Thyroid gland (tissue), 4 donors: ENCODE measurements at places on chromosomes 6 and 20. TPM values are rescaled to one million over a fixed set of nuclear protein-coding genes. Genes with fewer than 3 reads are reported as not detected.

VWA7 gene
- total RNA-seq, result 1.2 TPM

ZKSCAN4 gene
- 4.4 TPM for total RNA-seq

DDO gene
- total RNA-seq, result 2.5 TPM

MCCD1 gene
- total RNA-seq, result not detected

CUL7 gene
- 39.6 TPM for total RNA-seq

GRCh38 chr6:66900133-66901083 is 1193.4 kb upstream of the EYS start:
- no peak overlapping the region for H3K27ac ChIP-seq
- H3K27me3 ChIP-seq, result no peaks in the 10 kb centered on the region
- no peaks in the 10 kb centered on the region for H3K4me1 ChIP-seq
- no peak overlapping the region for H3K4me3 ChIP-seq
- no peaks in the 10 kb centered on the region for H3K36me3 ChIP-seq
- DNase-seq, result no peak

GRCh38 chr6:64591676-64592036 is 956.1 kb downstream of the PHF3 start:
- H3K27me3 ChIP-seq, result no peaks in the 10 kb centered on the region
- no peak overlapping the region for H3K4me3 ChIP-seq
- no peak for DNase-seq
- H3K36me3 ChIP-seq, result no peaks in the 10 kb centered on the region

GRCh38 chr6:2971420-2972218 is at the start of gene SERPINB6:
SERPINB6 (minus strand) TSS chr6:2971567; CDS start chr6:2959332, 12,235 bp downstream.
- peak within 1 kb of the TSS; percentile 98 for H3K27ac ChIP-seq
- peaks cover 9% of the 10 kb centered on the region for H3K4me1 ChIP-seq
- no peaks in the 10 kb centered on the region for H3K36me3 ChIP-seq
- H3K27me3 ChIP-seq, result no peaks in the 10 kb centered on the region
- peak within 1 kb of the TSS; percentile 75 for H3K4me3 ChIP-seq

DNA sequence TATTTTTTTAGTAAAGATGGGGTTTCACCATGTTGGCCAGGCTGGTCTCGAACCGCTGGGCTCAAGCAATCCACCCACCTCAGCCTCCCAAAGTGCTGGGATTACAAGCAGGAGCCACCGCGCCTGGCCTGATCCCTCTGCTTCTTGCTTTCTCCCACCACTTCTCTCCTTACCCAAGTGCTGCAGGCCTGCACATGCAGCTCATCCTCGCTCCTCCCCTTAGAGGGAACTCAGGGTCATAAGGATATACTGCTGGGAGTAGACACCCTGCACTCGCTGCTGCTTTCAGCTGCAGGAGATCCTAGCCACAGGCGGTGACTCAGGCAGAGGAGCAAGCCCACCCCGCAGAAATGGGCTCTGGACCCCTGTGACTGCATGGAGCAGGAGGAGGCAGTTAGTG is 40.0 kb upstream of the FANCE start:
- no peaks in the 10 kb centered on the region for H3K27me3 ChIP-seq
- DNase-seq, result no peak
- no peak overlapping the region for H3K27ac ChIP-seq

- no peaks in the 10 kb centered on the region for H3K27me3 ChIP-seq
- DNase-seq, result no peak
- H3K27ac ChIP-seq, result no peak overlapping the region
- H3K36me3 ChIP-seq, result no peaks in the 10 kb centered on the region
- no peaks in the 10 kb centered on the region for H3K4me1 ChIP-seq
- H3K4me3 ChIP-seq, result no peak overlapping the region
Measured at GRCh38 chr6:21845018-21845417, 251.5 kb downstream of the SOX4 start.

DNA sequence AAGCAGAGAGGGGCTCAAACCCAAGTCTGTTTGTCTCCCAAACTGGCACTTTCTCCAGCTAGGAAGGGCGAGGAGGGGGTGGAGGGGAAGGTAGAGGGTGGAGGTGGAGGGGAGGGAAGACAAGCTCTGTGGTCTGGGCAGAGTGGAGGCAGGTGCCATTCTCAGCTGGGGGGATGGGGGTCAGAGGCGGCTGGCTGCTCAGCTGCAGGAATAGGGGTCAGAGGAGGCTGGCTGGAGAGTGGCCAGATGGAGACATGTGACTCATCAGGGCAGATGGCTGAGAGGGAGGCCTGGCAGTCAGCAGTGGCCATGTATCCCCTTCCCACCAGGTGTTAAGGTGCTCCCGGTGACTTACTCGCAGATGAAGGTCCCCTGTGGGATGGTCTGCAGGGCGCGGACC is 3.5 kb upstream of the SLC44A4 start:
- peaks cover 59% of the 10 kb centered on the region for H3K36me3 ChIP-seq
- no peak for DNase-seq
- no peak overlapping the region for H3K27ac ChIP-seq

DNA sequence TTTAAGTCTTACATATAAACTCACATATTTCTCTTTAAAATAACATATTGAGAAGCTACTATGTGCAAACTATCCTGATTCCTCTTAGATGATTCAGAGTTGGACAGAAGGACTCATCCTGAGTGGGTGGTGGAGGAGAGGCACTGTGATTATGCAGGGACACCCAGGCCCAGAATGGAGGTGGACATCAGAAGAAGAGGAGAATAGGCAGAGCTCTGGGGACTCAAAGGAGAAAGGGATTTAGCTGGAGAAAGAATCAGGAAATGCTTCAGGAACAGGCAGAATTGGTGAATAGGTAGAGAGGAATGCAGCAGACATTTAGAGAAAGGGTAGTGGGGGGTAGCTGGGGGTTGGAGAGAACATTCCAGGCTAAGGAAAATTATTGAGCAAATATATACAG is 17.4 kb downstream of the RCAN2 start:
- H3K36me3 ChIP-seq, result no peaks in the 10 kb centered on the region
- no peaks in the 10 kb centered on the region for H3K4me1 ChIP-seq
- H3K27ac ChIP-seq, result no peak overlapping the region

DNA sequence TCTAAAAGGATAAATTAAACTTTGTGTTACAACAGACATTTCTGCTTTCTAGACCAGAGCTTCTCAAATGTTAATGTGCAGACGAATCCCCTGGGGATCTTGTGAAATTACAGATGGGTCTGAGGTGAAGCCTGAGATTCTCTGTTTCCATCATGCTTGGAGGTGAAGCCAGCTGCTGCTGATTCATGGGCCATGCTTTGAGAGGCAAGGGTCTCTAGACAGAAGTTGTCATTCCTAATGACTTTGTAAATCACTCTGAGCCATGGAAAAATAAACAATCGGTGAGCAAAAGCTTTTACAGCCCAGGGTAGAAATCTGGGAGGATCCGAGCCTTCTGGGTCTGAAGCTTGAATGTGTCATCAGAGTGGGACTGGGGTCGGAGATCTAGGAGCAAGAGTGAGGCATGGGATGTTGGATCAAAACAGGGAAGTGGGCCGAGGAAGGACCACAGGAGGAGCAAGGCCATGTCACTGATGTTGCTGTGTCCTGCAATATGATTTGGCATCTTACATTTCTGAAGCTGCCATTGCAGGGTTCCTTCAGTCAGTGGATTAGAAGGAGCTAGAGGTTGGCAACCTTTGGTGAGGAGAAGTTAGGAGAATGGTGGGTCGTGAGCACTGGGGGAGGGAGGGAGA is 77.3 kb downstream of the TRMT11 start:
- no peak overlapping the region for H3K4me3 ChIP-seq
- no peaks in the 10 kb centered on the region for H3K36me3 ChIP-seq
- no peaks in the 10 kb centered on the region for H3K4me1 ChIP-seq

DNA sequence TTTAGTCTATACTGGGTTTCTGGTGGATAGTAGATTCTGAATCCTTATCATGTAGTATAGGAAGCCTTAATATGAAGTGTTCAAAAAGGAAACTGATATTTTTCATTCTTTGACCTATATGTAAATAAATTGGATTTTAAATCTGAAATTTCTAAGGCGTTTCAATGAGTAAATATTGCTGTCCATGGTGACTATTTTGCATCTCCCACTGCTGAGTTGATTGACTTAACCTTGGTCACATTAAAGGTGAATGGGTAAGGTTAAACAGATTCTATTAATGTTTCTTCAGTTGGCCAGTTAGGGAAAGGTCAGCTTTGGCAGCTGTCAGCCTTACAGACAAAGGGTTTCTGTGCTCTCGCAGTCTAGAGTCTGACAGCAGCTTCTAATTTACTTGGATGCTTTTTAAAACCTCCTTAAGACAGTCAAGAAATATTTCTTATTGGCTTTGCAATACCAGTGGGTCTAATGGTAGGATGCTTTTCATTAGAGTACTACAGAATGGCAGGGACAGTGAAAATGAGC is 24.8 kb downstream of the PRIM2 start:
- no peaks in the 10 kb centered on the region for H3K36me3 ChIP-seq
- no peaks in the 10 kb centered on the region for H3K27me3 ChIP-seq
- H3K27ac ChIP-seq, result no peak overlapping the region
- no peaks in the 10 kb centered on the region for H3K4me1 ChIP-seq
- H3K4me3 ChIP-seq, result no peak overlapping the region
- DNase-seq, result no peak

- H3K36me3 ChIP-seq, result no peaks in the 10 kb centered on the region
- H3K4me1 ChIP-seq, result no peaks in the 10 kb centered on the region
- H3K27me3 ChIP-seq, result no peaks in the 10 kb centered on the region
Measured at GRCh38 chr6:21987501-21987957, 309.3 kb downstream of the PRL start.

GRCh38 chr20:1122388-1123315 is 4.2 kb downstream of the PSMF1 start:
- DNase-seq, result peak; percentile 26
- H3K27me3 ChIP-seq, result no peaks in the 10 kb centered on the region
- no peak overlapping the region for H3K4me3 ChIP-seq
- peak overlapping the region; percentile 55 for H3K27ac ChIP-seq
- peaks cover 27% of the 10 kb centered on the region for H3K36me3 ChIP-seq

DNA sequence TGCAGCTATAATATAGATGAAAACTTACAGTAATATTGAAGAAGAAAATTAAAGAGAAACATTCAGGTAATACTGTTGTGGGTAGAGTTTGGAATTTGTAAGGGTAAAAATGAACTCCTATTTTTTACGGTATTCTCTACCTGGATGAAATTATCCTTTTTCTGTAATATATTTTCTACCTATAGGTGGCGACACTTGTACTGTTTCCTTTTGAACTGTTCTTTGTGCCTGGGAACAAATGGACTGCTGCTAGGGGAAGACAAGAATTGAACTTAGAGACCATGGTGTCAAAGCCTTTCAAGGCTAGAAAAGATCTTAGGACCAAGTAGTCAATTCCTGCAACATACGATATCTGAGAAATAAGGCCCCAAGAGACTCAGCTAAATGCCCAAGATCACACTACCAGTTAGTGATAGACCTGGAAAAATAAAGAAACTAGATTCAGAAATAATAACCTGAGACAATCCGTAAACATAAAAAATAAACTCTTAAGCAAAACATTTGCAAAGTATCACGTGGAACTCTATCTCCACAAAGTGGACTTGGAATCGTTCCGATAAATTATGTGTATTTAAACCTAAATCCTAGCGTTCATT is 383.8 kb downstream of the TFAP2A start:
- H3K4me3 ChIP-seq, result no peak overlapping the region
- H3K27me3 ChIP-seq, result no peaks in the 10 kb centered on the region
- H3K36me3 ChIP-seq, result no peaks in the 10 kb centered on the region
- H3K4me1 ChIP-seq, result peaks cover 10% of the 10 kb centered on the region
- DNase-seq, result no peak
- H3K27ac ChIP-seq, result no peak overlapping the region

DNA sequence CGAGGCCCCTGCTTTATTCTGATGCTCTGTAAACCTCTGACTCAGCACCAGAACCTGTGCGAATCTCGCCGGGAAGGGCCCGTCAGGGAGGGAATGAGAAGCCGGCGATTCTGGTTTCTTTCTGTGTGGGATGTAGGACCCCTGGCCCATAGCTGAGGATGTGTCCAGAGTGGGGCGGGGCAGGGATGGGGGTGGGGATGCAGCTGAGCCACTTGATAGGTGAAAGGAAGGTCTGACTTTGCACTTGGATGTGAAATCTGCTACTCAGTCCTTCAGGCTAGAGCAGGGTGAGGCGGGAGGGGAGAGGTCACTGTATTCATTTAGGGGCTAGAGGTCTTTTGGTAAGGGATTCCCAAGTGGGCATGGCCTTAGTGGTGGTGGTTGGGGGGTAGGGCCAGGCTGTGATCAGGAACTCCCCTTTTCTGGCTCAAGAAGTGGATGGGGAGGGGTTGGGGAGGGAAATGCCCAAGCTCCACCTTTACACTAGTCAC is 2.3 kb downstream of the TOX2 start:
- H3K27ac ChIP-seq, result no peak overlapping the region
- no peaks in the 10 kb centered on the region for H3K36me3 ChIP-seq
- no peak overlapping the region for H3K4me3 ChIP-seq
- H3K27me3 ChIP-seq, result peaks cover 14% of the 10 kb centered on the region
- peaks cover 15% of the 10 kb centered on the region for H3K4me1 ChIP-seq
- DNase-seq, result no peak

- DNase-seq, result peak; percentile 4
- no peaks in the 10 kb centered on the region for H3K4me1 ChIP-seq
- no peaks in the 10 kb centered on the region for H3K36me3 ChIP-seq
- no peaks in the 10 kb centered on the region for H3K27me3 ChIP-seq
Measured at GRCh38 chr20:64176551-64176950, 12.3 kb downstream of the MYT1 start.

- no peaks in the 10 kb centered on the region for H3K27me3 ChIP-seq
- H3K36me3 ChIP-seq, result no peaks in the 10 kb centered on the region
- DNase-seq, result no peak
- H3K4me1 ChIP-seq, result peaks cover 8% of the 10 kb centered on the region
- H3K4me3 ChIP-seq, result no peak overlapping the region
Measured at GRCh38 chr6:129510950-129511349, 199.0 kb downstream of the ARHGAP18 start.

DNA sequence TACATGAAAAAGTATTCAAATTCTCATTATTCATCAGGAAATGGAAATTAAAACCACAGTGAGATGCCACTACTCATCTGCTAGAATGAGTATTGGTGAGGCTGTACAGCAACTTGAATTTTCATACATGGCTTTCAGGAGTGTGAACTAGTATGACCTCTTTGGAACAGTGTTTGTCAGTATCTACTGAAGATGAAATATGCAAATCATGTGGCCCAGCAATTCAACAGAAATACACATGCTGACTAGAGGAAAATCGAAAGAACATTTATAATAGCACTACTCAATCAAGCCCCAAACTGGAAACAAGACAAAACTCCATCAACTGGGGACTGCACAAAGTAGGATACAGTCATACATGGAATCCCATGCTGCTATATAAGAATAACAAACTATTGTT is 102.2 kb downstream of the DCDC2 start:
- H3K27ac ChIP-seq, result no peak overlapping the region
- DNase-seq, result no peak
- no peak overlapping the region for H3K4me3 ChIP-seq
- H3K36me3 ChIP-seq, result no peaks in the 10 kb centered on the region

DNA sequence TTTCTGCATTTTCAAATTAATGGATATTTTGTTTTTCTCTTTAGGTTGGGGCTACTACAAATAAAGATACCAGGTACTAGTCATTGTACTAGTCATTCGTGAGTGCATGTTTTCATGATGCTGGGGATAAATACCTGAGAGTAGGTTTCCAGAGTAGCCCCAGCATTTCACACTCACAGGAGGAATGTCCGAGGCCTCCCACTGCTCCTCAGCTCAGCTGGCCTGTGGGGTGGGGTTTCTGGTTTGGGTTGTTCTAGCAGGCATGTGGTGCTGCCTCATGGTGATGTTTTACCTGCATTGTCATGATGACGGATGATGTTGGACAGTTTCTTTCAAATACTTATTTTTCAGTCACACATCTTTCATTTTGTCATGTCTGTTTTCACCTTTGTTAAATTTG is 144.5 kb downstream of the SMOC2 start:
- H3K4me1 ChIP-seq, result peaks cover 10% of the 10 kb centered on the region
- no peaks in the 10 kb centered on the region for H3K27me3 ChIP-seq
- H3K4me3 ChIP-seq, result no peak overlapping the region
